Vagina (tissue), 2 donors: ENCODE measurements at places on chromosomes 7 and 10.

- no peak for DNase-seq
Observed at GRCh38 chr10:119022846-119023552, 6.5 kb upstream of the NANOS1 start.

DNA sequence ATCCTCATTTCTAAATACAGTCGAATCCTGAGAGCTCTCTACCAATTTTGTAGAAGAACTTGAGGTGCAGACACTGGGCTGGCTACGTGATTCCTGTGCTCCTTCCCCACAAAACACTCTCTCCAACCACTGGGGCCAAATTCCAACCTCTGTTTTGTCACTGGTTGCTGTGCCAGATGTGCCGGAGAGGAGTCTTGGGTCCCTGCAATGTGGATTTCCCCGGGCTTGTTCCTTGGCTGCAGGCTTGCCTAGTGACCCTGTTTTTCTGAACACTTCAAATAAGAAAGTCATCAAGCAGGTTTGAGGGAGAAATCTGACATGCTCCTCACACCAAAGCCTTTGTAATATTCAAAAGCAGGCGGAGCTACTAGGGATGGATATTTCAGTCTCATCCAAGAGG is 44.4 kb upstream of the AGBL3 start:
- no peak for DNase-seq

GRCh38 chr10:79230328-79230830 is 116.9 kb upstream of the PPIF start:
- no peak for DNase-seq

DNA sequence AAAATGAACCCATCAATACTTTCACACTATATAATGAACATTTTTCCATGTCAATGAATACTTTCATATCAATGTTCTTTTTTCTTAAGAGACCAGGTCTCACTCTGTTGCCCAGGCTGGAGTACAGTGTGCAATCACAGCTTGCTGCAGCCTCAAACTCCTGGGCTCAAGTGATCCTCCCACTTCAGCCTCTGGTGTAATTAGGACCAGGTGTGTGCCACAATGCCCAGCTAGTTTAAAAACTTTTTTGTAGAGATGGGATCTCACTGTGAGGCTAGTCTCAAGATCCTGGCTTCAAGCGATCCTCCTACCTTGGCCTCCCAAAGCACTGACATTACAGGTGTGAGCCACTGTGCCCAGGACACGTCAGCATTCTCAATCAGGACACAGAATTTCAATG is 85.2 kb downstream of the SH3PXD2A start:
- DNase-seq: no peak

DNA sequence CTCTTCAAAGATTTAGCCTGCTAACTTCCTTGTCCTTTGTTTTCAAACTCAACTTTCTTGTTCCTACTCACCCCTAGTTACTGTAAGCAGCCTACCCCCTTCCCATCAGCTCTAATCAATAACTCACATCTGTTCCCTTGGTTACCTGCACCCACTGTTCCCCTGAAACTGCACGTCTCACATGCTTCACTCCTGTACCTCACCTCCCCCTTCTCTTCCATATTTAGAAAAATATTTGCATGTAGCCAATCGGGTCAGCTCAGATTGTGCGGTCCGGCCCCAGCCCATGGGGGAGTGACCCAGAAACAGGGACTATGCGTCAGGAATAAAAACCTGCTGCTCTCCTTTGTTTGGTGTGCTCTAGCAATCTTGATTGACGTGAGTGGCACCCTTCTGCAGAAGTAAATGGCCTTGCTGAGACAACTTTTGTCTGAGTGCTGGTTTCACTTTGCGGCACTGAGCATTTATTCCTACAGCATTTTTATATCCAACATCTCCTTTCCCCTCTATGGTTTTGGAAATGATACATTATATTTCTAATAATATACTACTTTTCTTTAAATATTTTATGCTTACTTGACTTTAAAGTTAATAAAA is 21.1 kb upstream of the FAM221A start:
- DNase-seq: no peak

GRCh38 chr10:72552857-72553256 is 73.0 kb downstream of the MICU1 start:
- no peak for DNase-seq

DNA sequence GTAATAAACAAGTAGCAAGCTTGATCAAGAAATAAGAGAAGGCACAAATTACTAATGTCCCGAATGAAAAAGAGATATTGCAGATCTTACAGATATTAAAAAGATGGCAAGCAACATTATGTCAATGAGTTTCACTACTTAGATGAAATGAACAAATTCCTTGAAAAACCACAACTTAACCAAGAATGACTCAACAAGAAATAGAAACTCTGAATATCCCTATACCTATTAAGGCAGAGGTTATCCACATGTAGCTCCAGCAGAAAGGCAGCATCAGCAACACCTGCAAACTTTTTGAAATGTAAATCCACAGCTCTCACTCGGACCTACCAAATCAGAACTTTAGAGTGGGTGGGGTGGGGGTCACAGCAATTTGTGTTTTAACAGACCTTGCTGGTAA is 33.6 kb downstream of the PDE1C start:
- DNase-seq: no peak

- DNase-seq: no peak
Observed at GRCh38 chr10:72044417-72045041, 43.8 kb downstream of the SPOCK2 start.

GRCh38 chr7:41439515-41439879 is 263.4 kb downstream of the INHBA start:
- DNase-seq: no peak
